Activated T-helper 1 cell treated with anti-CD3 and anti-CD28 coated beads, Interleukin-12 subunit alpha, Interleukin-12 subunit beta, Interleukin-2, Interleukin-4 antibody, amounts not matched to agents 30 ng/mL and 10 ng/mL and 1 ng/mL, durations not matched to agents 14 hours and 24 hours and 36 hours (primary cell): ENCODE measurements at places on chromosomes 1 and 21. TPM values are rescaled to one million over a fixed set of nuclear protein-coding genes. Genes with fewer than 3 reads are reported as not detected.

The TCHH gene
- not detected in 2 replicates for total RNA-seq

The GBP6 gene
- total RNA-seq, result 0.59 and 0.65 TPM in 2 replicates

DNA sequence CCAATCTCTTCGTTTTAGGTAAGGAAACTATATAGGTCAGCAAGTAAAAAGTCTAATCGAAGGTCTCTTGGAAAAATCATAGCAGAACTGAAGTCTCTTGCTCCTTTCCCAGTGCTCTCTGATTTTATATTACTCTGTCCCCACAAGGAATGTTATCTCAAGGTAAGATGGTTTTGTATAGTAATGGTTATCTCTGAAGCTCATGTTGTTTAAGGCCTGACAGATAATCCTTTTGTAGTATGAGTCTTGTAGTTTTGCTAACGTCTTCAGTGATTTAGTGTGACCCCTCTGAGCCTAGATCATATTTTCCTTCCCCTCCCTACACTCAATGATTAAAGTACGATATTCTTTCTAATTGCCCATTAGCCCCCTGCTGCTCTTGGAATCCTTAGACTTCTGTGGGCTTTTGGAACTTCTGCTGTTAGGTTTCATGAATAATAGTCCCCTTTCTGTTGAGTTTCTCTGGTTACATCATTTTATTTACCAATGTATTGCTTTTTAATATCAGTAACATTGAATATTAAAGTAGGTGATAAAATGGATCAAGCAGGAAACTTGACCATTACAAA is 52.1 kb downstream of the CNST start:
- H3K27ac ChIP-seq, result no peak overlapping the region
- no peaks in the 10 kb centered on the region for H3K27me3 ChIP-seq
- H3K4me3 ChIP-seq, result no peak overlapping the region
- DNase-seq, result no peak

DNA sequence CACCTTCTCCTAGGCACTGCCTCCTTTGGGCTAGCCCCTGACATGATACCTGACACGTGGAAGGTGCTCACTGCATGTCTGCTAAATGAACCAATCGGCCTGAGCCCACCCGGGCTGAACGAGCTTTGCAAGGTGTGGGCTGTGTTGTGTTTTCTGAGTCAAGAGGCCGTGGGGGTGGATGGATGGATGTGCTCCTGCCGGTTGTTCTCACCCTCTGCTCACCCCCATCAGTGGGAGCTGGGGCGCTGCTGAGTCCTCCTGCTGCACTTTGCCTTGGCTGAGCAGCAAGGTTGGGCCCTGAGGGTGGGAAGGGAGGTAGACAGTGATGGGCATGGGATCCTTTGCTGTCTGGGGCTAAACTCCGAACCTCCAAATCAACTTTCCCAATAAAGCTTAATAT is 6.7 kb upstream of the CACNA1E start:
- no peak overlapping the region for H3K27ac ChIP-seq
- DNase-seq, result no peak
- H3K4me1 ChIP-seq, result no peaks in the 10 kb centered on the region
- no peak overlapping the region for H3K4me3 ChIP-seq
- H3K27me3 ChIP-seq, result peaks cover 21% of the 10 kb centered on the region
- no peaks in the 10 kb centered on the region for H3K36me3 ChIP-seq

GRCh38 chr1:233627376-233627775 is 13.5 kb downstream of the KCNK1 start:
- no peak for DNase-seq
- H3K4me1 ChIP-seq, result no peaks in the 10 kb centered on the region
- no peak overlapping the region for H3K4me3 ChIP-seq
- peaks cover 3% of the 10 kb centered on the region for H3K27me3 ChIP-seq
- peak overlapping the region; percentile 15 for H3K27ac ChIP-seq
- no peaks in the 10 kb centered on the region for H3K36me3 ChIP-seq

GRCh38 chr1:207302618-207303393 is 18.7 kb upstream of the CD55 start:
- H3K36me3 ChIP-seq, result peaks cover 5% of the 10 kb centered on the region
- no peak for DNase-seq
- H3K27me3 ChIP-seq, result peaks cover 2% of the 10 kb centered on the region
- H3K27ac ChIP-seq, result no peak overlapping the region
- no peak overlapping the region for H3K4me3 ChIP-seq

GRCh38 chr1:219159946-219160645 is 13.6 kb upstream of the LYPLAL1 start:
- DNase-seq, result no peak
- no peaks in the 10 kb centered on the region for H3K27me3 ChIP-seq
- H3K36me3 ChIP-seq, result no peaks in the 10 kb centered on the region
- H3K27ac ChIP-seq, result no peak overlapping the region
- no peak overlapping the region for H3K4me3 ChIP-seq

The BRDT gene
- total RNA-seq, result not detected in 2 replicates

GRCh38 chr1:118366286-118366685 is 181.3 kb upstream of the SPAG17 start:
- DNase-seq, result no peak
- no peaks in the 10 kb centered on the region for H3K36me3 ChIP-seq
- no peak overlapping the region for H3K4me3 ChIP-seq
- no peak overlapping the region for H3K27ac ChIP-seq
- no peaks in the 10 kb centered on the region for H3K4me1 ChIP-seq

The LMOD1 gene
- not detected in 2 replicates for total RNA-seq

DNA sequence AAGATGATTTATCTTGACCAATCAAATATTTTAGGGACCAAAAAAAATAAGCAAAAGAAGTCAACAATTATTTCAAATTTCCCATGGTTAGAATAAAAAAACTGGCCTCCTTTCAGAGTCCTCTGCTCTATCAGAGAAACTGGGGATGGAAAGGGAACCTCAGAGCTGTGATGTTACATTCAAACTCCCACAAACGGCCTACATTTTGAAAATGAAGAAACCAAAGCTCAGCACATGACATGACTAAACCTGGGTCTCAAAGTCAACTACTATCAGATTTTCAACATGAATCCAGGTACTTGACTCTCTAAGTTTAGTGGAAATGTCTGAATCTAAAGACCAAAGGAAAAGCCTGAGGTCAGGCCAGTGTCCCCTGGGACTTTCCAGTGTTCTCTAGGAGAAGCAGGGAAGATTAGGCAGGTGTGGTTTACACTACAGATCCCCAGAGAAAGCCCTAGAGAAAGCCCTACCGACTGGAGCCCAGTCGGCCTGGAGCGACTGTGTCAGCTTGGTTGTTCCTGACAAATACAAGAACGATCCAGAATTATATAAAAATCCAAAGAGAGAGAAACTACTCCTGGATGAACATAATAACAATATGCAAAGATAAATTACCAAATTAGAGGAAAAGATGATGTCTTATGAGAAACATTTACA is 24.8 kb downstream of the JAK1 start:
- DNase-seq, result no peak
- H3K4me3 ChIP-seq, result no peak overlapping the region
- peaks cover 37% of the 10 kb centered on the region for H3K4me1 ChIP-seq
- H3K27me3 ChIP-seq, result no peaks in the 10 kb centered on the region
- peaks cover 7% of the 10 kb centered on the region for H3K36me3 ChIP-seq

The TMEM51 gene
- 0.21 TPM in 1 of 2 replicates, not detected in the other for total RNA-seq

DNA sequence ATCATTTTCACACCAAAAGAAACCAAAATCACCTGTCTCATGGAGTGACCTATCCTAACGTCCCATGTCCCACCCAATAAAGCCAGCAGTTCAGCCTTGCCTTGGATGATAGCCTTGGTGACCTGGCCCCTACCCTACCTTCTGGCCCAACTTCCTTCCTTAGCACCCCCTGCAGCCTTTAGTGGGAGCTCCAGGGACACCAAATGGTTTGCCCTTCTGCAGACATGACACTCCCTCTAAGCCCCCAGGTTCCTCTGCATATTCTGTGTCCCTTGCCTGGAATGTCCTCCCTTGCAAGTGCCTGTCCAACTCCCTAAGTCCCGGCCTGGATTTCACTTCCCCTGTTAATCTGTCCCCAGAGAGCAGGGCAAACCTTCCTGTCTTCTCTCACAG is 2.2 kb downstream of the SLFNL1 start:
- H3K27ac ChIP-seq, result no peak overlapping the region
- H3K36me3 ChIP-seq, result peaks cover 19% of the 10 kb centered on the region
- no peak overlapping the region for H3K4me3 ChIP-seq
- no peak for DNase-seq
- no peaks in the 10 kb centered on the region for H3K27me3 ChIP-seq

DNA sequence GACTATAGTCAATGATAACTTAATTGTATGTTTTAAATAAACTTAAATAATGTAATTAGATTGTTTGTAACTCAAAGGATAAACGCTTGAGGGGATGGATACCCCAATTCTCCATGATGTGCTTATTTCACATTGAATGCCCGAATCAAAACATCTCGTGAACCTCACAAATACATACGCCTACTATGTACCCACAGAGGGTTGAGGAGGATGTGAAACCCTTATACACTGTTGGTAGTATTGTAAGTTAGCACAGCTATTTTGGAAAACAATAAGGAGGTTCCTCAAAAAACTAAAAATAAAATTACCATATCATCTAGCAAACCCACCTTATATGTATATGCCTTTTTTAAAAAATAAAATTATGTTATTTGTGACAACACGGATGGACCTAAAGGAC is 198.6 kb downstream of the MRPL39 start:
- H3K36me3 ChIP-seq, result peaks cover 3% of the 10 kb centered on the region
- peaks cover 5% of the 10 kb centered on the region for H3K27me3 ChIP-seq
- H3K4me1 ChIP-seq, result no peaks in the 10 kb centered on the region
- no peak overlapping the region for H3K27ac ChIP-seq

GRCh38 chr21:14734191-14734590 is 188.1 kb upstream of the SAMSN1 start:
- H3K27me3 ChIP-seq, result no peaks in the 10 kb centered on the region
- H3K4me3 ChIP-seq, result no peak overlapping the region
- peaks cover 5% of the 10 kb centered on the region for H3K36me3 ChIP-seq
- no peak overlapping the region for H3K27ac ChIP-seq
- H3K4me1 ChIP-seq, result peaks cover 40% of the 10 kb centered on the region

DNA sequence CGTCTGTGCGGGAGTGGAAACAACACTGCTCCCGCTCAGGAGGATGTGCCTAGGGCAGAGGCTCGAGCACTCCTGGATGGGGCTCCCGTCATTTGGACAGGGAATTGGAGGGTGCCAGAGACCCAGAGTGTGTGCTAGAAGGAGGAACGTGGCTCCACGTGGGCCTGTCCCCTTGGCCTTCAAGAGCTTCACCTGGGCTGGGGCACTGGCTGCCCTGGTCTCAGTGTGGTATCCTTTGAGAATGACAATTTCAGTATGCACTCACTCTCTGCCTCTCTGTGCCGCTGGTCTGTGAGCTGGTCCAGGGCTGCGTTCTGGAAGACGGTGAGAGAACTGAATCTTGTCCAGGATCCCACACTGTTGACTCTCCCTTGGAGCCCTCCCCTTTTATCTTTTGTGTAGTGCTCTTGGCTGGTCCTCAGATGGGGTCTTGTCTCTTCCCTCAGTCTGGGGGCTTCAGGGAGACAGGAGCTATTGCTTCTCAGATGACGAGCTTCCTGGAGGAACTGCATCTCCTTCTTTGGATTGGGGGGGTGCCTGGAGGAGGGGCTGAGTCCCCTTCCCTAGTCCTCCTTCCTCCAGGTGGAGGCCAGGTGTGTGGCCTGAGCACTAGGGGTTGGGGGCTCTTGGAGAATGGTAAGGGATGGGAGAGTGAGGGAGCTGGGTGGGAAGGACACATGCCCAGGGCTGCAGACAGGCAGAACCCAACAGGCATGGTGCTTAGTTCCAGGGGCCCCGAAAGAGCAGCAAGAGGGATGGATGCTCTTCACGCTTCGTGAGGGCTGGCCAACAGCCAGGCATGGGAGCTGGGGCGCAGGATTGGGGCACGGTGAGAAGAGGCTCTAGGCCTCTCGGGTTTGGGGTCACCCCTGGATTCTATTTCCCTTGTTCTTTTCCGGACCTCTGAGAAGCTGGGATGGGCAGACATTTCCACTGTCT is 14.8 kb upstream of the ETV3L start:
- no peak overlapping the region for H3K4me3 ChIP-seq
- DNase-seq, result no peak
- H3K27me3 ChIP-seq, result peaks cover 14% of the 10 kb centered on the region
- no peak overlapping the region for H3K27ac ChIP-seq
- no peaks in the 10 kb centered on the region for H3K36me3 ChIP-seq

DNA sequence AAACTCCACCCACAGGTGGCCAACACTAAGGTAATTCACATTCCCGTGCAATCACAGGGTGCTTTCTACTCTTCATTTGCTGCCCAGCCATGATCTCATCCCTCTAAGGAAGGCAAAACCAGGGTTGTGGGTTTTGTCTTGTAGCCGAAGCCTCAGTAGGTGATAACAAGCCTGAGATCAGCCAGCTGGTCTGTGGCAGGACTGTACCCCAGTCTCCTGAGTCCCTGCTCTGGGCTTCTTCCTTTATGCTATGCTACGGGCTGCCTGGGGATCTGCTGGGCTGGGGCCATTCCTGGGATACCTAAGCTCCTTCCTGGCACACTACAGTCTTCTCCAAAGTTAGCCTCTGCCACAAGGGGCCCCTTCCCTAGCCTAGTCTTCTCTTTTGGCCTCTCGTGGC is 9.8 kb downstream of the PPFIA4 start:
- H3K27ac ChIP-seq, result no peak overlapping the region
- H3K27me3 ChIP-seq, result no peaks in the 10 kb centered on the region
- H3K4me1 ChIP-seq, result peaks cover 14% of the 10 kb centered on the region
- no peak for DNase-seq
- no peaks in the 10 kb centered on the region for H3K36me3 ChIP-seq
- no peak overlapping the region for H3K4me3 ChIP-seq

DNA sequence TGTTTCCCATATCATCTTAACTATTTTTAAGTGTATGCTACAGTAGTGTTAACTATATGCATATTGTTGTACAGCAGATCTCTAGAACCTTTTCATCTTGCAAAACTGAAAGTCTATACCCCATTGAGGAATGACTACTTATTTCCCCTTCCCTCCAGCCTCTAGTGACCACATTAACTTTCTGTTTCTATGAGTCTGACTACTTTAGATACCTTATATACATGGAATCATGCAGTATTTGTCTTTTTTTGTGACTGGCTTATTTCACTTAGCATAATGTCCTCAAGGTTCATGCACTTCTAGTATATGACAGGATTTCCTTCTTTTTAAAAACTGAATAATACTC is 96.5 kb upstream of the BTG3 start:
- H3K27me3 ChIP-seq, result peaks cover 11% of the 10 kb centered on the region
- H3K27ac ChIP-seq, result peak overlapping the region; percentile 42
- H3K4me3 ChIP-seq, result no peak overlapping the region
- peaks cover 31% of the 10 kb centered on the region for H3K4me1 ChIP-seq

DNA sequence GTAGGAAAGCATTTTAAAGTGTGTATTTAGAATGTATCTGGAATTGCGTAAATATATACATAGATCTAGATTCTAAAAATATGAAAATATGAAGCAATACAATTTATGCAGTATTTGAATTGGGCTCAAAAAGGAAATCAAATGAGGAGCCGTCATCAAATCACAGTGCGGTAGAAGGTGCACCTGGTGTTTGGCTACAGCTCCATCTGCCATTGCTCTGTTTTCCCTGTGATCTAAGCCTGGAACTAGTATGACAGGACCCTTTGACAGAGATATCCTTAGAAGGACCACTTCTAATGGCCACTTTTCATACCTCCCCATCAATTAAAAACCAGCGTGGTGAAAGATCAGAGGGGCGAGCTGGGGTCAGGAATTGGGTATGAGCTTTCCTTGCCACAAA is 202.6 kb downstream of the NFIA start:
- no peak overlapping the region for H3K4me3 ChIP-seq
- H3K4me1 ChIP-seq, result peaks cover 3% of the 10 kb centered on the region
- H3K27me3 ChIP-seq, result peaks cover 13% of the 10 kb centered on the region
- no peaks in the 10 kb centered on the region for H3K36me3 ChIP-seq
- H3K27ac ChIP-seq, result no peak overlapping the region
- DNase-seq, result no peak
